ENCODE measurements at places on chromosomes 5 and 9.
A peak's percentile ranks its signal among the peaks of the same experiment; 100 is the strongest.

DNA sequence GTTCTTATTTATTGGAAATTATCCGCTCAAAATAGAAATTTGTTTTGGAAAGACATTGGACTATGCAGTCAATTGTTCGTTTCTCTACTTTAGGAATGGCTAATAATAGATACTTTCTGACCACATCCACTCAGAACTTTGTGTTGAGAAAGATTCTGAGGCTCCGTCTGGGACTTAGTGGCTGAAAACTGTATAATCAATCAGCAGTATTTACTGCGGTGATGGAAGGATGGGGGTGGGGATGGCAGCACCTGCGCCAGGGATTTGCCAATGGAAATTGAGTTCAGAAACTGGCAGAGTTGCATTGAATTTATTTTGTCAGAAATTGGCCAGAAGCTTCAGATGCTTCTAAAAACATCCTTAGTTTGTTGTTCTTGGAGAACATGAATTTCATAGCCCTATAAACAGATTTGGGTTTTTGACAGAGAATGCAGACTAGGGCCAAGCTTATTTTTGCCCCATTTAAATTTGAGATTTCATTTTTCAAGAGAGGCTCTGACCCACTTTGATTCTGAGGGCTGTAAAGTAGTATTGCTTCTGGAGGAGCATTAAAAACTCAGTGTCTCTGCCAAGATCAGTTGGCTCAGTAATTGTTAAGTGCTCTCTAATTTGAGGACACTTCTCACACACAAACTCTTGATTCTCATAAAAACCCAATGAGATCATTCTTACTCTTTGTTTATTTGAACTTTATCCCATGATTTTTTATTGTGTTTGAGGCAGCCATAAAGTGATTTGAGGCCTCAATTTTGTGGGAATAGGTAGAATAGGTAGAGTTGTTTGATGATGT is 215.1 kb downstream of the CD180 start:
- no peak for DNase-seq

DNA sequence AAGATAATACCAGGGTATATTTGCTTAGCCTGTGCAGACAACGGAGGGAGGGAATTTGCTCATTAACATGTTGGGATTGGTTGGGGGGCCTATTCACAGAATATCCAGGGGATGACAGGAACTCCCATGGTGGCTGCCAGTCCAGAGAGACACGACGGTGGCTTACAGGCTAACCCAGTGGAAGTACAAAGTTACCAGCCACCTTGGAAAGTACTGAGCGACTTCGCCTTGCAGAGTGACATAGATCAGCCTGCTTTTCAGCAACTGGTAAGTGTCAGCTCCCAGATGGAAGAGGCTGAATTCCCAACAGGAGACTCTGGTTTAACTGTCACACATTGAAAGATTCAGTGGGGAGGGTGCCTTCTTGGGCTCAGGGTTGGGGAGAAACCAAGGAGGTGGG is 7.9 kb downstream of the ISL1 start:
- no peak for DNase-seq

- DNase-seq, result peak; percentile 8
These were observed 5.7 kb downstream of the FGD3 start for GRCh38 chr9:92952906-92953610.

DNA sequence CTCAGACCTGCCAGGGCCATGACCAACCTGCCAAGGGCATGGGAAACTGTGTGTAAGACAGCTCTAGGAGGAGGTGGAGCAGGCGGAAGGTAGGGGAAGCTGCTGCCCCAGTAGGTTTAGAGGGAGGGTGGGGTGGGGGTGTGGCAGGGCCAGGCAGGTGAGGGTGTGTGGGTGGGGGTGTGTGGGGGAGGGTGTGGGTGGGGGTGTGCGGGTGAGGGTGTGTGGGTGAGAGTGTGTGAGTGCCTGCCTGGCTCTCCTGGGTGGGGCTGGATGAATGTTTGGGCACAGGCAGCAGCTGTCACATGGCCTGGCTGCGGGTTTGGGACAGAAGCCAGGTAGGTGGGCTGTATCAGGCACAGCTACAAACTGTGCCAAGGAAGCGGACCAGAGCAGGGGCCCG is 8.8 kb upstream of the N4BP3 start:
- DNase-seq, result no peak

DNA sequence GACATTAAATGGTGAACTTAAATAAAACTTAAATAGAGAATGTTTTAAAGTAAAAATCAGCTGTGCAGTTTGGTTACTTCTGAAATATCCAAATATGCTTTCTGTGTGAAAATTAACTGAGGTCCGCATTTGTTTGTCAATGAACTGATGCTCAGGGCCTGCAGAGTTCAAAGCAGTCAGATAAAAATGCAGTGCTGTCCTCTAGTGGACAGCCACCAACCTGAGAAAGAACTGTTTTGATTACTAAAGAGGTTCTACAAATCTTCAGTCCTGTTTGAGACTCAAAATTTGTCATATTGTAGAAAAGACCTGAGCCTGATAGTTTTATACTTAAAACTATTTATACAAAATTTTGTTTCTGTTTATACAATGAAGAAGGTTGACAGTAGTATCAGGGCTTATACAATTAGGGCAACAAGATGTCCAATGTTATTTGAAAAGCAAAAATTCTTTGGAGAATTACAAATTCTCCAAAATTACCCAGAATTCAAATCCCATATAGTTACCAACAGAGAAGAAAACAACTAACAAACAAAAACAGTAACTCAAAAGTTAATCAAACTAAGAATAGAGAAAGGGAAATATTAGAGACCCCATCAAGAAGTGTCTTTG is 232.3 kb upstream of the TBCA start:
- peak; percentile 37 for DNase-seq

GRCh38 chr9:19173598-19174125 is 46.4 kb upstream of the PLIN2 start:
- DNase-seq, result no peak

- DNase-seq, result no peak
These were observed 121.9 kb downstream of the LPAR1 start for GRCh38 chr9:110916403-110916802.

Measured in HFFc6 (cell line).